SHP77 treated with DMSO at 0.1 percent for 48 hours (cell line): ENCODE measurements at places on chromosomes 12 and 14.

DNA sequence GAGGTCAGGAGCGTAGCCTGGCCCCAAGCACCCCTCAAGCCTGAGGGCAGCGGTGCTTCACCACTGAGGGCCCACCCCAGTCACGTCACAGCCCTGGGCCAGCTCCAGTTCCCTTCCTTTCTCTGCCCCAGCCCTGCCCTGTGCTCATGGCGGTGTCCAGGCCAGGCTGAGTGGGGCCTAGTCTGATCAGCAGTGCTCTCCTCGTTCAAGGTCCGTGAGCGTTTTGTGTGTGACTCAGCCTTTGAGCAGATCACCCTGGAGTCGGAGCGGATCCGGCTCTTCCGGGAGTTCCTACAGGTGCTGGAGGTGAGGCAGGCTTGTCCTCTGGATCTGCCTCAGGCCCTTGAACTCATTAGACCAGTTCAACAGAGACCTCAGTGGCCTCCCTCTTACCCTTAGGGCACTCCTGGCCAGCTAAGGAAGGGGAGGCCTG is 19.0 kb downstream of the PRPF40B start:
- no peak for DNase-seq

DNA sequence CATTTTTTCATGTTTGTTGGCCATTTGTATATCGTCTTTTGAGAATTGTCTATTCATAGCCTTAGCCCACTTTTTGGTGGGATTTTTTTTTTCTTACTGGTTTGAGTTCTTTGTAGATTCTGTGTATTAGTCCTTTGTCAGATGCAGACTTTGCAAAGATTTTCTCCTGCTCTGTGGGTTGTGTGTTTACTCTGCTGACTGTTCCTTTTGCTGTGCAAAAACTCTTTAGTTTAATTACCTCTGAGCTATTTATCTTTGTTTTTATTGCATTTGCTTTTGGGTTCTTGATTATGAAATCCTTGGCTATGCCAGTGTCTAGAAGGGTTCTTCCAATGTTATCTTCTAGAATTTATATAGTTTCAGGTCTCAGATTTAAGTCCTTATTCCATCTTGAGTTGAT is 220.0 kb downstream of the FUT8 start:
- no peak for DNase-seq

DNA sequence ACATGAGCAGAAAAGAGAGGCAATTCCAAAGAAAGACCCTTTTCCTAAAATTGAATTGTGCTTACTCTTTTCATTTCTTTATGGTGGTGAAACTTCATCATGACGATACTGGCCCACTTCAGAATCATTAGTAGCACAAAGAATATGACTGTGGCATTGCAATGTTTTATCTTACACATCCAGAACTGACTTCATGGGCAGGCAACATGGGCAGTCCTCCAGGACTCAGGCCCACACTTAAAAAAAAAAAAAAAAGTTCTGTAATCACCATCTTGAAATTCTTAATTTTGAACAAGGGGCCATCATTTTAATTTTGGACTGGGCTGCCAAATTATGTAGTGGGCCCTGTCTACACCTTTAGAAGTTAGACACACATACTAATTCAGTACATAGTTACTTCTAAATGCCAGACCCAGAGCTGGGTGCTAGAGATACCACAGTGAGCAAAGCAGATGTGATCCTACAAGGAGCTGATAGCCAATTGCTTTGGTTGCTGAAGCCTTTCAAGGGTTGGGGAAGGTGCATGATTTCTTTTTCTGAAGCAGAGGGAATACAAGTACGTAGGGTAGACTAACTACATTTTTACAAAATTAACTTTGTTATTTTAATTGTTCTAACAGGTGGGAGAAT is 35.2 kb downstream of the HELB start:
- no peak for DNase-seq

DNA sequence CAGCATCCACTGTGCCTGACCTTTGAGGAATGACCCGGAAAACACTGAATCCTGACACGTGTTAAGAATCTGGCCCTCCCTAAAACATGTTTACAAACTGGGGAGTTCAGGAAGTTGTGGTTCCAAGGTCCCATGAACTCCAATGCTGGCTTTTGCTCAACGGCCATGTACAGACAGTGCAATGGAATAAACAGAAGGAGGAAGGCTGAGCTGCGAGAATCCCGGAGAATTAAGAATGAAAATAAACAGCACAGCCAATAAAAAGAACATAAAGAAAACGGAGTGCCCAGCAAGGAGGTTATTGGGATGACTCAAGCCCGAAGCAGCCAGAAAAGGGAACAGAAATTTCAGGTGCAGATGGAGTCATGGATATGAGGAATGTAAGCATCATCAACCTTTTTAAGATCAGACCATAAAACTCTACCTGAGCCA is 32.3 kb downstream of the BCL11B start:
- DNase-seq = no peak

GRCh38 chr12:111038077-111038476 is 117.7 kb upstream of the MYL2 start:
- DNase-seq = no peak

DNA sequence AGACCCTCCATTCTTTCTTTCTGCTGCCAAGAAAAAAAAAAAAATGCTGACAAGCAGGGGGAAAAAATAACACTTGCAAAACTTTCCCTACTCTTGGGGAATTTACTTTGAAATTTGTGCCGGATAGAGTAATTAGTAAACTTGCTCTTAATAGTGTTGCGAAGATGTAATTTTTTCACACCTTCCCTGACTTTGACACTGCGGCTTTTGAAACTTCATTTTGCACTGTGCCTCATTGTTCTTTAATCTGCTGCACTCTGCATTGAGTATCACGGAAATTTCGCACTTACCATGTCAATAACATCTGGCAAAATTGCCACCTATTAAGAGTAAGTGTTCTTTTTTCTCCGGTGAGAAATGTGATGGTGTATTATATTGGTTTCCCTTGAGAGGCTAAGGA is 596.1 kb downstream of the VRK1 start:
- no peak for DNase-seq

GRCh38 chr12:68118096-68118755 is 41.3 kb downstream of the IFNG start:
- DNase-seq = no peak

GRCh38 chr14:79248771-79249170 is 962.5 kb downstream of the DIO2 start:
- DNase-seq = no peak

- DNase-seq = no peak
Observed at GRCh38 chr14:71613168-71613567, 319.1 kb upstream of the RGS6 start.

- no peak for DNase-seq
Observed at GRCh38 chr14:72775923-72776554, 117.9 kb downstream of the DPF3 start.

DNA sequence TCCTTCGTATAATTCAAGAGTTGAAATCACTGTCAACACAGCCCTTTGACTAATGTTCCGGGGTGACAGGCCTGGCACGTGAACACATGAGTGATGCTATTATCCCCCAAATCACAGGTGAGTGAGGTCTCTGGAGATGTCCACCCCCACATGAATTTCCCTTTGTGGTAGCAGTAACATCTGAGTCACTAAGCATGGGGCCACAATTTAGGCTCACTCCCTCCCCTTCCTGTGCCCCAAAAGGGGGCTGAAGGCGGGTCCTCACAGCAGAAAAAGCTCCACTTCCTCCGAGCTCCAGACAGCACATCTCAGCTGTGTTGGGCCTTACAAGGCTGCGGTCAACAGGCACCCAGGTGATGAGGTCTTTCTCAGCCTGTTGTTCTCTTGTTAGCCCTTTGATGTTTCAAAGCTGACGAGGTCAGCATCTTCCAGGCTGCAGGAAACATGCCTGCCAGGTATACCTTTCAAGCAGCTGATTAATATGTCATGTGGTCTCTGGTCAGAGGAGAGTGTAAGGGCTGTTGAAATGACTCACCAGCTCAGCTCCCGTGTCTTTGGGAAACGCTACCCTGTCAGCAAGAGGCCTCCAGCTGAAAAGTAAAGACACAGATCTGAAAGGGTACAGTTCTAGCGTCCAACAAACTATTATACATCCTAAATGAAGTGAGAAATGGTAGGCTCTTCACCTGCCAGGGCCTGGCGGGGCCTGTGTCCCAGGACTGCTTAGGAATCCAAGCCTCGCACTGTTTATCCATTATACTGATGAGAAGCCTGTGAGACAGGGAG is 107.3 kb downstream of the ZFP36L1 start:
- DNase-seq = no peak

- no peak for DNase-seq
Observed at GRCh38 chr12:107537464-107538119, 148.0 kb upstream of the PWP1 start.

DNA sequence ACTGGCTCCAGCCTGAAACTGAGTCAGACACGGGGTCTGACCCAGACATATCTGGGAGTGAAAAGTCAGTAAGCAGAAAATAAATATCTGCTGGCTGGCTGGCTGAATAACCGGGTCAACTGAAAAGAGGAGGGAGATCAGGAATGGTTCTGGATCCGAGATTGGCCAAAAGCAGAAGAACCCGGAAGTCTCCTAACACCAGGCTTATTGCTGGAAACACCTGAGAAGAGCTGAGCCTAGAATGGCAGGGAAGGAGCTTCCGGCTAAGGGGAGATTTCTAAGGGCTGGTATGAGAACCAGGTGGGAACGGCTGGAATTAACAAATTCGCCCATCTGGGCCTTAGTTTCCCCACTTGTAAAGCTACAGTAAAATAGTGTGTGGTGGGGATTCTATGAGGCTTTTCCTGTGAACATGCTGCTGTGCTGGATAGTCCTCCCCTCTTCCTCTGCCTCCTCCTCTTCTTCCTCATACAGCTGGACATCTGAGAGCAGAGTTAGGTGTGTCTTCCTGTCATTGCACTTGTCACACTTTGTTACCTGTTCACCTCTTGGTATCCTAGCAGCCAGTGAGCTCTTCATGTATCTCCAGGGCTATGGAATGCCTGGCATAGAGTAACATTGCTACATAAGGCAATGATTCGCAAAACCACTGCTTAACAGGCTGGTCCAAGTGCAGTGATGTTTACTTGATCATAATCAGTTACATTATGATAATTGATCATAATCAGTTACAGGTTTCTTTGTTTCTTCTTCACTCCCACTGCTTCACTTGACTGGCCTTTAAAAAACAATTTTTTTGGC is 2.0 kb upstream of the SHMT2 start:
- DNase-seq = no peak

- no peak for DNase-seq
Observed at GRCh38 chr12:115201966-115202365, 518.0 kb upstream of the TBX3 start.

GRCh38 chr12:124881123-124881522 is 17.5 kb upstream of the SCARB1 start:
- DNase-seq = no peak

DNA sequence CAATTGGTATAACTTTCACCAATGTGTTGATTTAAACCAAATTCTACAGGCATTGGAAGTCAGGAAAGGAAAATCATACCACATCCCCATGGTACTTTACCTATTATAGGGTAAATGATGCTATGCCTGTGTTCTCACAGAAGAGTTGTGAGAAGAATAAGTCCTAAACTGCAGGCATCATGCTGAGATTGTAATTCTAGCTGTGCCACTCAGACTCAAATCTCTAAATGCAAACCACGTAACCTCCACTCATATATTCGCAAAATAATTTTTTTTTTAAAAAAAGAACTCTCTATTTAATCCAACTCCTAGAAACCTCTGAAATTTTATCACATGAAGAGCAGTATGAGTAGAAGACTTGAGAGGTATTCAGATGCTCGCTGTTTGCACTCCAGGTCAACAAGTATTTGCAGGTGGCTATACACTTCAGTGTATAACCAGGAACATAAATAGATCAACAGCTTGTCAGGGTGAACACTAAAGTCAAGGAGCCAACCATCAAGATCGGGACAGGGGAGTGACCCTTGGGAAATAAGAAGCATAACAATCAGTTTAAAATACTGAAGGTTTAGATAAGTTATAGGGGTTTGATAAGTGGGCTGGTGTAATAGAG is 110.1 kb downstream of the SLC25A21 start:
- no peak for DNase-seq

GRCh38 chr12:6154730-6155459 is 30.4 kb upstream of the VWF start:
- DNase-seq = no peak

DNA sequence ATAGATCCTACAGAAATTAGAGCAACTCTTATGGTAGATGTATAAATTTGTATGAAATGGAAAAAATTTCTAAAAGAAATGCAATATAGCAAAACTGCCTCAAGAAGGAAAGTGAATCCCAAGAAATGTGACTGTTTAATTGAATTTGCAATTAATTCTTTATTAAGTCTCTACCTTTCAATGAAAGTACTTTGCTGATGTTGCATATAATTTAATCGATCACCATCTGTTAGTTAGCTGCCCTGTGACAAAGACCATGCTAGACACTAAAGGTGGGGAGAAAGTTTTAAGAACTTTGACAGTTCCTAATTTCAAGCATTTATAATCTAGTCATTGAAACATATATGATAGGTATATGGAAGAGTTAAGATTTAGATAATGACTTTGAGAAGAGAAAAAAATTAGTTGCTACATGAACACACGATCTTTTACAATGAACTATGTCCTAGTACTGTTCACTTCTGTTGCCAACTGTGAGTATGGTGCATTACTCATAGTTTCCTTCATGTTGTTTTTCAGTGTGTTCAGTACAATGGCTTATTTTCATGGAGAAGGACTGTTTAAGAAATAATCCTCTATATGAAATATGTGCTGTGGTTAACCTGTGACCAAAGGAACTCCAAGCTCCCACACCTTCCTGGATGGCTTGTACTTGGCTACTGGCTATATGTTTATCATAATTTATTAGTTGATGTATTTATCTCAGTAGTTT is 128.4 kb downstream of the METTL25 start:
- no peak for DNase-seq

GRCh38 chr14:67311868-67312267 is 47.7 kb downstream of the ATP6V1D start:
- no peak for DNase-seq

DNA sequence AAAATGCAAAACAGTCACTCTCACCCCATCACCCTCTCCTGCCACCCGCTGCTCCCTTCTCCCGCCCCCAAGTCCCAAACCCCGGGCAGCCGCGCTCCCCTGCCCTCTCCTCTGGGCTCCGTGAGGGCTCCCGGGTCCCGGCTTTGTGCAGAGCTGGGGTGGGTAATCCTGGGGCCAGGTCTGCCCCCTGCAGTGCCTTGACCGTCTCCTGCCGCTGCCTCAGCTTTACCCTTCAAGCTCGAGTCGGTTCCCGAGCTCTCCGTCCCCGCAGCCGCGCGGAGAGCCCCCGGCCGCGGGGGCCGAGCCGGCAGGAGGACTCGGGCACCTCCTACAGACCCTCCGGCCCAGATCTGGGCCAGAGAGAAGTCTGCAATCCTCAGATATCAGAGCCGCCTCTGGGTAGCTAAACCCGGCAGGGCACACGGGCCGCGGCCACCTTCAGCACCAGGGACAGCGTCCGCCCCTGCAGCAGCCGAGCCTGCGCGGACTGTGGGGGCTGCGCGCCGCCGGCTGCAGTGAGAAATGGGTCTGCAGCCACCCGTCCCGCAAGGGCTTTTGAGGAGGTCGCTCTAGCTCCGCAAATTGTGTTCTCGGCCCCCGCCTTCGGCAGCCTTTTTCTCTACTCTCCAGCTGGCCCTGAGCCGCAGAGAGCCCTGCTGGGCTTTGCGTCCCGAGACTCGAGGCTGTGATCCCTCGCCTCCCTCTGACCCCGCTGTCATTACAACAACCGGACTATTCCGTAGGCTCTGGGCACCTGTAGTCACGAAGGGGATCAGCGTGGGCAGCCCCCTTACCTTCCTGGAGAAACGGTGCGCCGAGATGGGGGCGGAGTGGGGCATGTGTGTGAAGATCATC is 1.2 kb downstream of the PRMT8 start:
- no peak for DNase-seq

- DNase-seq = no peak
Observed at GRCh38 chr14:84028080-84028604, 1501.8 kb upstream of the FLRT2 start.

- DNase-seq = no peak
Observed at GRCh38 chr12:124321556-124322270, 26.8 kb downstream of the RFLNA start.

GRCh38 chr12:58262796-58263195 is 321.4 kb downstream of the ATP23 start:
- no peak for DNase-seq
